HFFc6 (cell line): ENCODE measurements at places on chromosomes 7 and 10.

- H3K36me3 ChIP-seq = peaks cover 6% of the 10 kb centered on the region; the same call in 1 of the 2 replicates
- no peak overlapping the region for H3K4me3 ChIP-seq
- no peak overlapping the region for H3K27ac ChIP-seq
These were observed 351.0 kb downstream of the TCERG1L start for GRCh38 chr10:130960531-130960930.

GRCh38 chr10:131751827-131752775, 148.7 kb upstream of the PPP2R2D start:
- no peaks in the 10 kb centered on the region; the same call in 1 of the 2 replicates for H3K27me3 ChIP-seq
- no peak overlapping the region for H3K4me3 ChIP-seq
- H3K36me3 ChIP-seq = no peaks in the 10 kb centered on the region
- H3K27ac ChIP-seq = no peak overlapping the region
- no peak for DNase-seq

- no peak overlapping the region for H3K4me3 ChIP-seq
- DNase-seq = no peak
- H3K36me3 ChIP-seq = no peaks in the 10 kb centered on the region
- H3K27ac ChIP-seq = no peak overlapping the region
- no peaks in the 10 kb centered on the region for H3K4me1 ChIP-seq
These were observed 117.4 kb upstream of the GPR26 start for GRCh38 chr10:123548770-123549169.

DNA sequence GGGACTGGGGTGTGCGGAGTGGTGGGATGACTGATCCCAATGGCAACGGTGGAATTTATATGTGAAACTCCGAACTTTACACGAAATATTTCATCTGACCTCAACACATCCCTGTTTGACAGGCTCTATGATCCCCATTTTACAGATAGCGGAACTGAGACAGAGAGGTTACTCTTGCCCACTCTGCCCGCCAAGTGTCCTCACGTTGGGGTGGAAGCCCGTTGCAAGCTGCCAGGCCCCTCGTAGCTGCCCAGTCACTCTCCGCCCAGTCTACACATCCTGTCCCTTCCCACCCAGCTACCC, 397 bp upstream of the NFE2L3 start:
- peak overlapping the region; percentile 84 for H3K4me3 ChIP-seq
- H3K4me1 ChIP-seq = peaks cover 45% of the 10 kb centered on the region
- no peaks in the 10 kb centered on the region for H3K36me3 ChIP-seq

DNA sequence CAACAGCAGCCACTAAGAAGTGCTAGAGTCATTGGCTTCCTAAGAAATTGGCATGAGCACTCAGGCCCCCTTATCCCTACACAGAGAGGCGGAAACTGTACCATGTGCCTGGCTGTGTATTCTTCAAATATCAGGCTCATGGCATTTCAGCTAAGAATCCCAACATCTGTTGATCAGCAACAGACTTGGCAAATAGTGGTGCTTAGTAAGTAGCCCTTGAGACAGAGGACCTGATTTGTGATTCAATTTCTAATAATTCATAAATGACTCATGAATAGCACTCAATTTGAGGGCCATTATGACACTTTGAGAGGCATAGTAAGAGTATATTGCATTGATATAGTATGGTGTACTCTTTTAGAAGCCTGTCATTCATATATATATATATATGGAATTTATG, 309.1 kb downstream of the LRMDA start:
- H3K4me3 ChIP-seq = no peak overlapping the region
- H3K4me1 ChIP-seq = no peaks in the 10 kb centered on the region
- H3K27ac ChIP-seq = no peak overlapping the region
- no peaks in the 10 kb centered on the region for H3K36me3 ChIP-seq
- H3K27me3 ChIP-seq = peaks cover 4% of the 10 kb centered on the region; the same call in 1 of the 2 replicates
